Psoas muscle (tissue), 8 donors: ENCODE measurements at places on chromosomes 13 and 19. TPM values are rescaled to one million over a fixed set of nuclear protein-coding genes. Genes with fewer than 3 reads are reported as not detected.

PGLYRP2 gene
- total RNA-seq, result not detected

DNA sequence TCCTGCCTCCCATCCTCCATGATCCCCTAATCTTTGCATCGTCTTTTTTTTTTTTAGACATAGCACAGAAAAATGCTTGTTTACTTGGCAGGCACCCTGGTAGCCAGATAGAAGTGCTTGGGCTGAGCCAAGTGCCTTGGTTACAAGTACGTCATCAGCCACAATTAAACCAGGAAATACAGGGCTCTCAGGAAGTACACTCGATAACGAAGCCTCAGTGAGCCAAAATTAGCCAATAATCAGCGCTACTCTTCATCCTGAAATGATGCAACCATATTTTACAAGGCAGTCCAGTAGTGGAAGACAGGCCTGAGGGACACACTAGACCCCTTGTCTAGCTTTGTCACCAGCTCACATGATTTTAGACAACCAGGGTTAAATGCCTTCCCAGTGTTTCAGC is 194.0 kb upstream of the NBEA start:
- DNase-seq, result no peak

GRCh38 chr19:43362745-43363144 is 9.3 kb downstream of the CD177 start:
- DNase-seq, result no peak

MAP4K1 gene
- total RNA-seq, result 1.2 TPM
